Thymus (tissue), 14 donors: ENCODE measurements at places on chromosomes 7 and 10. TPM values are rescaled to one million over a fixed set of nuclear protein-coding genes. Genes with fewer than 3 reads are reported as not detected.

Gene SPOCK2
- 163 TPM for polyA plus RNA-seq

Gene DOCK4
- 4.7 TPM for polyA plus RNA-seq

Gene ZP3
- polyA plus RNA-seq, result 2.3 TPM

Gene NFKB2
- polyA plus RNA-seq, result 37.8 TPM

Gene WDFY4
- 13.0 TPM for polyA plus RNA-seq

Gene ACTL6B
- 0.18 TPM for polyA plus RNA-seq

Gene AKR1B1
- 53.5 TPM for polyA plus RNA-seq

Gene ASB10
- polyA plus RNA-seq, result 0.05 TPM

Gene LRRC61
- polyA plus RNA-seq, result 11.3 TPM

Gene UBN2
- 4.3 TPM for polyA plus RNA-seq

Gene HOXA10
- polyA plus RNA-seq, result 3.5 TPM

Gene ANKRD61
- 0.21 TPM for polyA plus RNA-seq

DNA sequence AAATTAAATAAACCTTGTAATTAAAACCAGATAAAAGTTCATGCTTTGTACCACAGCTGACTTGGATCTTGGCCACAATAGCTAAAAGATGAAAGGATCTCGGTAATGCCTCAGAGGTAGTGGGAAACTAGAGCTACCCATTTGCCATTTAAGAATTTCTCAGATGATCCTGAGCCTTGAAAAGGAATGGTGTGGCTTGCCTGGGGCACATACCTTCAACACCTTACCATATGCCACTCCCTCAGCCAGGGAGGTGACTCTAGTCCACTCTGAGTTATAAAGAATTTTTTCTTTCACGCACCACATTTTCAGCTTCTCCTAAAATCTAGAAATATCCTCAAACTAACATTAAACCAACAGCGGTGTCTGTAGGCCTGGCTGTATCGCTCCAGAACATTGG lies 516.3 kb upstream of the TEX47 start:
- no peak for DNase-seq

GRCh38 chr10:110330675-110331074 lies 26.0 kb upstream of the SMNDC1 start:
- DNase-seq, result no peak

DNA sequence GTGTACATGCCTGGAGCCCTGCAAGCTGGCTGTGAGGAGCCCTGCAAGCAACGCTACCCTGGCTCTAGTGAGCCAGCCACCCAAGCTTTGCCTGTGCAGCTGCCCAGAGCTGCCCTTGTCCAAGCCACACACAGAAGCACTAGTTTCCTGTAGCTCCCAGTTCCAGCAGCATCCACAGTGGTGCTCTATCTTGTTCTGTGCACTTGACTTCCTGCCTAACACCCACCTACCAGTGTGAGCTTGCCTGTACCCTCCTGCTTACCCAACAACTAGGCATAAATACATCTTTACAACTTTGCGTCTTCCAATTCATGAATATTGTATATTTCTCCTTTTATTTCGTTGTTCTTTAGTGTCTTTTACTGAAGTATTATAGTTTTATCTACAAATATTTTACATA lies 32.2 kb upstream of the ZNF518A start:
- DNase-seq, result no peak

DNA sequence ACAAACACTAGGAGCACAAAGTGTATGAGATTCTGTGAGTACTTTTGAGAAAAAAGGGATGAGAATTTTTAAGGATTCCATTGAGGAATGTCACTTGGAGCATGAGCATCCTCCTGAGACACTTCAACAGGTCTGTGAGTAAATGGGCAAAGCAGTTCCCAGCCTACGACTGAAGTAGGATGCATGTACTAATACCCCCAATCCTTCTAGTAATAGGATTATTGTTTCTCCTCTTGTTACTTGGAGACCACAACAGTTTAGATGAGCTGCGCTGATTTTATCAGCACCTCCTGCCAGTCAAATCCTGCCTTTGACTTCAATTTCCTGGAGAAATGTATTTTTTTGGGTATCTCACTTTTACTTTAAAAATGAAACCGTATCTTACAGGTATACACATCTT lies 820 bp downstream of the BBS9 start:
- DNase-seq, result peak; percentile 4

DNA sequence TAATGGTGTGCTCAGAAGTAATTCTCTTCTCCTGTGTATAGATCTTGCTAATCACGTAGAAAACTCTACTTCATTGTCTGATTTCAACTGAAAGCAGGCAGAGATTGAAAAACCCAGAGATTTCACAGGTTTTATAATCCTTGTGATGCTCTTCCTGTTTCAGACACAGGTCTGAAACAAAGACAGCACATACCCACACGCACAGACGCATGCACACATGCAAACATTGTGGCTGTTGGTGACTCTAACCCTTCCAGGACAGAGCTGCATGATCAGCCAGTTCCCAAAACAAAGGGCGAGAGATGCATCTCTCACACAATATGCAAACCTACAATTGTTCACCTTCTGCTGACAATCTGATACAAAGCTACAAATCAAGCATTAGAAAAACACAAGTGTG lies 11.1 kb upstream of the TFEC start:
- no peak for DNase-seq

GRCh38 chr10:373015-373414 lies 237.8 kb downstream of the ZMYND11 start:
- DNase-seq, result no peak

DNA sequence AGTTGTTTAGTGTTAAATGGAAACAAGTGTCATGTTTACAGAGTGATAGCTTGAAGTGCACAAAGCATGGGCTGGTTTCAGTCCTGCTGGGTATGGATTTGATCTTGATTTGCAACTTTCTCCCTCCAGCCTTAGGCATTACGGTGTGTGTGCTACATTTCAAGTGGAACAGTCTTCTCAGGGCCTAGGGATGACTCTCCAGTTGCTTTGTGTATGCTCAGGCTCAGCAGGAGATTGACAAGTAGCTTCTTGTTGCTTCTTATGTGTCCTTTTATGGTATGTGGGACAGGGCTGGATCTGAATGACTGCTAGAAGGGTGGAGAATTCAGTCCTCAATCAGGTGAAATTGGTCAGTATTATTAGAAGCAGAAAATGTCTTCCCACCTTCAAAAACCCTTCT lies 51.3 kb upstream of the PLEKHA1 start:
- no peak for DNase-seq

GRCh38 chr10:109588259-109588658 lies 335.1 kb downstream of the XPNPEP1 start:
- no peak for DNase-seq

DNA sequence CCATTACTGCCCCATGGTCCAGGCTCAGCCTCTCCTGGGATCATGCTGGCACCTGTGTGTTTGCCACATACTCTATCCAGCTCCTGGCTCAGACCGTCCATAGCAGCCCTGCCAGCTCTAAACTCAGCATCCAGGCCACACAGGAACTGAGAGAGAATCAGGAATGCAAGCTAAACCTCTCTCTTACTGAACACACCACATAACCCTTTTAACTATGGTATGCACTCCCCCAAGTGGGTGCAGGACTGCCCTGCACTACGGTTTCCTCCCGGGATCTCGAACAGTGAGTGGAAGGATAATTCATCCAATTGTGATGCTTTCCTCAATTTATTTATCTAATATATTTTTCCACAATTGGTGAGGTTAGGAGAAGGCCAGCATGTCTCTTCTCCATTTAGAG lies 17.1 kb upstream of the ZNF800 start:
- no peak for DNase-seq

DNA sequence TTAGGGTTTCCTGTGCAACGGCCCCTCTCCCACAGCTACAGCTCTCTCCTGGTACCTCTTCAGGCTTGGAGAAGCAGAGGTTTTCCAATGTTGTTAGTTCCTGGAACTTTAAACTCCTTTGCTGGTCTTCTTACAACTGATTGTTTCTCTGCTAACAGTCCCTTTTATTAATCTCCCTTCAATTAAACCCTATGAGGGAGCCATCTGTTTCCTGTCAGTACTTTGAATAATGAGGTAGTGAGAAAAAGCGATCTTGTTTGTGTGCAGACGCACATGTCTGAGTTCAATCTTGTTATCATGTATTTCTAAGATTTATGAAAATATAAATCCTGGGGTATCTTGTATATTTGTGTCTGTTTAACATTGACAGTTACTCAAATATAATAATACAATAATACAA lies 102.4 kb downstream of the MDFIC start:
- no peak for DNase-seq

- no peak for DNase-seq
Measured at GRCh38 chr10:11425296-11425610, 186.2 kb downstream of the USP6NL start.

DNA sequence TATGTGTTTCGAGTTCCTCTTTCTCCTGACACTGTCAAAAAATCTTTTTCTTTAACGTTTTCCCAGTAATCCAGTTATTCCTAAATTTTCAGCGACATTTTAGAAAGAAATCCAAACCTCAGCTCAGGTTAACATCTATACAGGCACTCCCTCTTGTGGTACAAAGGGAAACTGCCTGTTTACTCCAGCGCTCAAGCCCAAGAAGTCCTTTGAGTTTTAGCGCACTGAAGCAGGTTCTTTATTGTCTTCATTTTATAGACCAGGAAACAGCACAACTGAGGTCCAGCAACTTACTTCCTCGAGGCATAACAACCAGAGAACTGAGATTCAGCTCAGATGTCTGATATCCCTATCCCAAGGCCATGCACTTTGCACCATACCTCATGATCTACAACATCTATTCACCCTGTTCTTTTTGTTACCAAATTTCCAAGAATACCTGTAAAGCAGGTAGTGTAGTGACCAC lies 287.2 kb upstream of the MKLN1 start:
- DNase-seq, result peak; percentile 62

GRCh38 chr7:80475383-80475782 lies 36.5 kb downstream of the GNAT3 start:
- DNase-seq, result no peak

- no peak for DNase-seq
Measured at GRCh38 chr7:100679129-100679926, 5.8 kb downstream of the GNB2 start.

GRCh38 chr7:33760834-33761233 lies 144.5 kb upstream of the BMPER start:
- DNase-seq, result no peak

GRCh38 chr7:158602905-158603772 lies 15.5 kb upstream of the PTPRN2 start:
- no peak for DNase-seq
